Smooth muscle cell of the brain vasculature (primary cell): ENCODE measurements at places on chromosomes 12 and 14.

GRCh38 chr14:39038542-39038941 lies 64.5 kb downstream of the SEC23A start:
- no peak for DNase-seq

DNA sequence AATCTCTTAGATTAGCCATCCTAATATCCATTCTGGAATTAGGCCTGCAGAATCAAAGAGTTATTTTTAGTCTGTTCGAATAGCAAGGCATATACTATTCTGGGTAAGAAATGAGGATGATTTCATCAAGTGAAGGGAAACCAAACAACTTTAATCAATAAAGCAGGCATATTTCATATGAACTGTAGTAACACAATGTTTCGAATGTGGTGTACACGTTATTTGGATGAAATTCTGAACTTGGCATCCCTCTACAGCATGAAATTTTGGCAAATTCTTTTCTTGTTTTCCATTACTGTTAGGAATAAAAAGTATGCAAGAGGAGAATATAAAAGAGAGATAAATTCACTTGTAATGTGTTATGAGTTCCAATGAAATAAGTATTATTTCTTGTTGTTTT lies 1233.3 kb upstream of the SEL1L start:
- no peak for DNase-seq

DNA sequence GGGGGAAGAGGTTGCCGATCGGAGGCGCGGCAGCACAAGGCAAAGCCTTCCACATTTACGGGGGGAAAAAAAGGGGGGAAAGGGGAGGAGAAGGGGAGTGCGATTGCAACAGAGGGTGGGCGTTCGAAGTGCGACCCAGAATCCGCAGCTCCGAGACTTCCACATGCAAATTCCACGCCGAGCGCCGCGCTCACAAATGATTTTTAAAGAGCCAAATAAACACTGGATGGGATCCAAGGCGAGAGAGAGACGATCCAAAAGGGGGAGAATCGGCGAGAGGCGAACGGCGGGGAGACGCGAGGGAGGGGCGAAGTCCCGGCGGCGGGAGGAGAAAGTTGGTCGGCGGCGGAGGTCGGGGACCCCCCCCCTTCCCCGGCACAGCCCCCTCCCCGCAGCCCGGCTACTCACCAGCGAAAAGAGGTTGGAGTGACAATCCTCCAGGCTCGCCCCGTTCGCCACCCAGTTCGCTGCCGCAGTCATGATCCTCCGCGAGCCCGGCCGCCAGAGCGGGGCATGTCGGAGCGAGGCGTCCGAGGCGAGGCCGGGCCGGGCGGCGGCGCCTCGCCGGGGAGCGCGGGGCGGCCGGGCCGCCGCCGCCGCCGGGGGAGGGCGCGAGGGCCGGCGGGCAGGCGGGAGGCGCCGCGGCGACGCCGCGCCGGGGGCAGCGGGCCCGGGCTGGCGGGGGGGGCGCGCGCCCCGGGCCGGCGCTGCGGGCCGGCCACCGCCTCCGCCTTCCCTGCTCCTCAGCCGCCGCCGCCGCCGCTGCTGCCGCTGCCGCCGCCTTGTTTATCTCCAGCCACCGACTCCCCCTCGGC lies 634 bp downstream of the MED13L start:
- DNase-seq: no peak

- peak; percentile 28 for DNase-seq
These were observed 1193.7 kb downstream of the GALC start for GRCh38 chr14:86799244-86799647.

- DNase-seq: no peak
These were observed 184.9 kb upstream of the SFSWAP start for GRCh38 chr12:131525795-131526508.

DNA sequence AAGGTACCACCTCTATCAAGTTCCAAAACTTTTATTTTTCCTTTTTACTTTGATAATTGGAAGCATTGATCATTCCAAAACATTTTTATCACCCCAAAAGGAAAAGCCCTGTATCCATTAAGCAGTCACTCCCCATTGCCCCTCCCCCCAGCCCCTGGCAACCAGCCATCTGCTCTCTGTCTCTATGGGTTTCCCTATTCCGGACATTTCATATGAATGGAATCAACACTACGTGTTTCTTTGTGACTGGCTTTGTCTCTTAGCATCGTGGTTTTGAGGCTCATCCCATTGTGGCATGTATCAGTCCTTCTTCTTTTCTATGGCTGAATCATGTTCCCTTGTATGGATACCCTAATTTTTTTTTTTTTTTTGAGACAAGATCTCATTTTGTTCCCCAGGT lies 18.0 kb upstream of the PHETA1 start:
- no peak for DNase-seq

- no peak for DNase-seq
These were observed 1.7 kb downstream of the ANKRD52 start for GRCh38 chr12:56256326-56256960.
